Astrocyte (in vitro differentiated cells and primary cell): ENCODE measurements at places on chromosomes 16 and 17.

GRCh38 chr16:81036751-81037350 is 1.2 kb downstream of the ATMIN start:
- H3K4me3 ChIP-seq = peak overlapping the region; percentile 71
- peaks cover 10% of the 10 kb centered on the region for H3K4me1 ChIP-seq
- no peaks in the 10 kb centered on the region for H3K27me3 ChIP-seq
- H3K27ac ChIP-seq = peak overlapping the region; percentile 56
- no peak for DNase-seq

DNA sequence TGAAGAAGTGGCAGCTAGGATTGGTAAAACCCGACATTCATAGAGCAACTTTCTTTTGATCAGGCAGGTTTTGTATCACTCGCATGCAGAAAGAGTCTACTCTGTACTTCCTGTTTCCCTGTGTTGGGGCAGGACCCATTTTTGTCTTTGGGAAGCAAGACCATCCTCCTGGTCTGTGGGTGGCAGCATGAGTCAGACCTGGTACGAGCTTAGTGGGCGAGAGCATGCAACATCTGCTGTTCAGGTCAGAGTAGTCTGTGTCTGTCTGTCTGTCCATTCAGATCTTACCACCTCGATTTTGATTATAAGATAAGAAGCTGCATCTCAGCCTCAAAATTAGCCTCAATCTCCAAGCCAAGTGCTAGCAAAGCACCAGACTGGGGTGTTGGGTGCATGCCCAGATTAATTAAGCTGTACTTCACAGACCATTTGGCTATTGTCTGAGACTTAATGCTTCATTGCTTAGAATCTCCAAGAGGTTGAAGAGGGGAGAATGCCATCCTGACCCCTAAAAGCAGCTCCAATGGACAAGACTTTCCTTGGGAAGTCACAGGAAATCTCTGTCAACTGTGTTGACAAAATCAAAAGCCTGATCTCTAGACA is 110.9 kb downstream of the XYLT1 start:
- peak; percentile 71 for DNase-seq
- H3K4me1 ChIP-seq = peaks cover 46% of the 10 kb centered on the region
- no peaks in the 10 kb centered on the region for H3K27me3 ChIP-seq
- peak overlapping the region; percentile 26 for H3K27ac ChIP-seq

DNA sequence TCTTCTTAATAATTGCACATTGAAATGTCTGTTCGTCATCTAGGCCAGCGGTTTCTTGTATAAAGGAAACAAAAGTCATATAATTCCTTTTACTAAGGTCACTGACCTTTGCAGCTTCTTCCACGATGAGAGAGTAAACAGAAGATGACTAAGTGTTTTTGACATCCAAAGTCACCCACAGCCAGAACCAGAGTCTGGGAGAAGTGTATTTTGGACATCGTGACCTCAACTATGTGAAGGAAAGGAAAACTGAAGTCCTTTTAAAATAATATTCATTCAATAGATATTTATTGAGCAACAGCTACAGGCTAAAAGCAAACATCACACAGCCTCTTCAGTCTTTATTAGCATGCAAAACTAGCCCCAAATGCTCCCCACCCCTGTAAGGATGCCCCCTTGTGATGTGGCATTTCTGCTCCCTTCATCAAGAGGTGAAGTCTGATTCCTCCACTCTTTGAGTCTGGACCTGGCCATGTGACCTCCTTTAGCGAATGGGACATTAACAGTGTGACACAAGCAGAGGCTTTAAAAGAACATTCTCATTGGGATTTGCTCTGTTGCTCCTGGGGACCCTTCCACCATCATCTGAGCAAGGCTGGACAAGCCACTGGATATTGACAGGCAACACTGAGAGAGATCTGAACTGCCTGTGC is 8.1 kb upstream of the PMP22 start:
- peaks cover 4% of the 10 kb centered on the region for H3K27me3 ChIP-seq
- H3K36me3 ChIP-seq = no peaks in the 10 kb centered on the region
- H3K4me1 ChIP-seq = peaks cover 20% of the 10 kb centered on the region
- DNase-seq = peak; percentile 94
- H3K27ac ChIP-seq = peak overlapping the region; percentile 29

DNA sequence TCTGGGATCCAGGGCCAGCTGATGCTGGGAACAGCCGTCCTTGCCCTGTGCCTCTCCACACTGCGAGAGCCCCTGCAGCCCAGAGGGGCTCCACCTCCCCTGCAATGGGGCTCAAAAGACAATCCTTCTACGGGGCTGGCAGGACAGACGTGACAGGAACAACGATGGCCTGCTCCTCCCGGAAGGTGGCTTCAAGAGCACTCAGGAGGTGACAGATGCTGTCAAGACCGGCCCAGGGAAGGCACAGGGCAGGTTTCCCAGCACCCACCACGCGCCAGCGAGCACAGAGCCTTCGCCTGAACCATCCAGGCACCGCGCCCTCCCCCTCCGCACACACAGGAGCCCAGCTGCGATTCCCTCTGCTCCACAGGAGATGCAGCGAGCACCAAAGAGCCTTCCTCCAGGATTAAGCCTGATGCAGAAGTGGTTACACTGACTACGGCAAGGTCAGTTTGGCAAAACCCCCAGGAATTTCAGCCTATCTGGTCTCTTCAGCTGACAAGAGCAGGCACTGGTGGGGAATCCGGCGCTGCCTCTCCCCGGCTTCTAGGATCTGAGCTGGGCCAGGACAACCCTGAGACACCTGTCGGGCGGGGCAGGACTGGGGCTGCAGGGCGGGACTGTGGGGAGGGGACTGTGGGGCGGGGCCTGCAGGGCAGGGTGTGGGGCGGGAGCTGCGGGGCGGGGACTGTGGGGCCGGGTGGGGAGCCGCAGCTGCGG is 103.4 kb downstream of the ZNF778 start:
- no peaks in the 10 kb centered on the region for H3K27me3 ChIP-seq
- H3K4me3 ChIP-seq = peak overlapping the region; percentile 37
- H3K36me3 ChIP-seq = no peaks in the 10 kb centered on the region
- peaks cover 88% of the 10 kb centered on the region for H3K4me1 ChIP-seq
- DNase-seq = peak; percentile 69

DNA sequence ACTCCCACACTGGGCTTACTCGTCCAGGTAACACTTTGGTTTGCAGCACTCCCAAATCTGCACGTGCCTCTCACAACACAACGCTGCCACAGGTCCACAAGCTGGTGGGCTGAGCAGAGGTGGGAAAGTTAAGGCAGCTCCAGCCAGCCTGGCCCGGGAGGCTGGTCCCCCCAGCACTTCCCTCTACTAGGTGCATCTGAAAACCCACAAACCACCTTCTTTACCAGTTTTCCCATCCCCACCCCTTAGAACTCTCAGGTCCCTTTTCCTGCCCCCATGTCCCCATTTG is 1.4 kb upstream of the GAA start:
- H3K4me1 ChIP-seq = peaks cover 18% of the 10 kb centered on the region
- H3K36me3 ChIP-seq = no peaks in the 10 kb centered on the region
- DNase-seq = no peak
- H3K27ac ChIP-seq = no peak overlapping the region
- H3K27me3 ChIP-seq = no peaks in the 10 kb centered on the region

DNA sequence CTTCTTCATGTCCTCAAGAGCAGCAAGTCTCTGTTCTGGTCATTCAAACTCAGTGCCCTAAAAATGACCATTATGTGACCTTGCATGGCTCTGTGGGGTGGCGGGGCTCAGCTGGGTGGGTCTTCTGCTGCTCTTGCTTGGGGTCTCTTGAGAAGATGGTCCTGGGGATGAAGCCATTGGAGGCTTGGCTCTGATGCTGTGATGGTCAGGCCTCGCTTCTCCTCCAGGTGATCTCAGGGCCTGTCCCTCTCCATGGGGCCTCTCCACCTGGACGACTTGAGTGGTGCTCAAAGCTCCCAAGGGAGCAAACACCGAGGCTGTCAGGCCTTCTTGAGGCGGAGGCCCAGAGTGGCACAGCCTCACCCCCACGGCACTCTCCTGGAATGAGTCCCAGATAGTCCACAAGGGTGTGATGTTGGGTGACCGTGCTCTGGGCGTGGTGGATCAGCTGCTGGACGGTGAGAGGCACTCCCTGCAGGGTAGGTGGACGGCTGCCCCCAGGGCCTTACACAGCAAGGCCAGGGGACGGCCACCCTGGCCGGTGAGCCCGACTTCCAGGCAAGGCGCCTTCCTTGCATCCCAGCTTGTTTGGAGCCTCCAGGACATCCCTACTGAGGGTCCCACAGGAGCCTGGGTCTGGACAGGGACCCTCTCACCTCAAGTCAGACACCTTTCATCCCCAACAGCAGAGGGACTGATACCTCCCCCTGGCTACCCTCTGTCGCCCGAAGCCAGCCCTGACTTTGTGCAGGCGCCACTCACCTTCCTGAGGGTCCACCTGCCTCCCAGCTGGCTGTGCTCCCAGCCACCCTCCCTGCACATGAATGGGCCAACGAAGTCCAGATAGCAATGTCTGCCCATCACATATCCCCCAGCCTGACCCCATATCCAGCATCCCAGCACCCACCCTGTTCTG is 48.7 kb downstream of the USP22 start:
- H3K27me3 ChIP-seq = no peaks in the 10 kb centered on the region
- peaks cover 4% of the 10 kb centered on the region for H3K4me1 ChIP-seq
- no peak overlapping the region for H3K27ac ChIP-seq
- H3K36me3 ChIP-seq = no peaks in the 10 kb centered on the region
- no peak overlapping the region for H3K4me3 ChIP-seq
- no peak for DNase-seq

GRCh38 chr17:60773552-60773951 is 95.9 kb downstream of the BCAS3 start:
- no peaks in the 10 kb centered on the region for H3K36me3 ChIP-seq
- no peak overlapping the region for H3K4me3 ChIP-seq
- no peak overlapping the region for H3K27ac ChIP-seq
- no peaks in the 10 kb centered on the region for H3K27me3 ChIP-seq

DNA sequence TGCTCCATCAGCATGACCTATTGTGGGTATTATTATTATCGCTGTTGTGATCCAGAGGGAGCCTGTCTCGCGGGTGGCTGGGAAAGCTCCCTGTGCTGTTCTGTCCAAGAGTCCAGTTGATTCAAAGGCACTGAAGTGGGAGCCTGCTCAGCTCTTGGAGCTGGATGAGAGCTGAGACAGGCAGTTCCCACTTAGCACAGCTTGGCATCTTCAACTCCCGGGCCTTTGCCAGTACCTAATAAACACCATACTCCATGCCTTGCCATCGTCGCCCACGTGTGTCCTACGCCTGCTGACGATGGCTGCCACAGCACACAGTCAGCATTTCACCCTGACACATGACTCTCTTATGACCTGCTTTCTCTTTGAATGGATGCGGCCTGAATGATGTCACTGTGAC is 32.6 kb downstream of the RTN4RL1 start:
- no peaks in the 10 kb centered on the region for H3K36me3 ChIP-seq
- no peaks in the 10 kb centered on the region for H3K27me3 ChIP-seq
- peaks cover 17% of the 10 kb centered on the region for H3K4me1 ChIP-seq
- DNase-seq = no peak
- no peak overlapping the region for H3K4me3 ChIP-seq

GRCh38 chr16:85248857-85249256 is 136.6 kb upstream of the CIBAR2 start:
- H3K27me3 ChIP-seq = no peaks in the 10 kb centered on the region
- H3K4me3 ChIP-seq = no peak overlapping the region
- DNase-seq = no peak
- H3K36me3 ChIP-seq = no peaks in the 10 kb centered on the region

DNA sequence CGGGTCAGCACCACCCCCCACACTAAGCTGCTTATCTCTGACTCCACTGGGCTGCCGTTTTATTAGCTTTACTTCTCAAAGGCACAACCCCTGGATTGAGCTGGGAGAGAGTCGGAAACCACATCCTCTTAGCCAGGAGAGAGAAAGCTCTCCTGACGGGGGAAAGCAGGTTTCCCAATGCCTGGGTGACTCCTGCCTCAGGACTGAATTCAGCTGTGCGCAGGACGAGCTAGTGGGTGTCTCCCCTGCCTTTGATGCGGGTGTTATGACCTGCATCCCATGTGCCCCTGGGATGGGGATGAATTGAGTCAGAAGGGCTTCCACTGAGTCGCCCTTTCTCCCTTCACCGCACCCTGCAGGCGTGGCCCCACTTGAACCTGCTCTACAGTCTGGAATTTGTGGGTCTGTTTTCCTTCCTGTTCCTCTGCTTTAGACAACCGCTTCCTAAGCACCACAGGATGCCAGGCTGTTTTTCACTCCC is 819.2 kb upstream of the EEF2KMT start:
- H3K27ac ChIP-seq = no peak overlapping the region
- H3K36me3 ChIP-seq = no peaks in the 10 kb centered on the region
- no peak overlapping the region for H3K4me3 ChIP-seq
- peak; percentile 59 for DNase-seq

- DNase-seq = no peak
- no peaks in the 10 kb centered on the region for H3K27me3 ChIP-seq
- no peak overlapping the region for H3K27ac ChIP-seq
- peaks cover 1% of the 10 kb centered on the region for H3K36me3 ChIP-seq
- peaks cover 9% of the 10 kb centered on the region for H3K4me1 ChIP-seq
Measured at GRCh38 chr17:76106703-76107102, 3.1 kb upstream of the EXOC7 start.

DNA sequence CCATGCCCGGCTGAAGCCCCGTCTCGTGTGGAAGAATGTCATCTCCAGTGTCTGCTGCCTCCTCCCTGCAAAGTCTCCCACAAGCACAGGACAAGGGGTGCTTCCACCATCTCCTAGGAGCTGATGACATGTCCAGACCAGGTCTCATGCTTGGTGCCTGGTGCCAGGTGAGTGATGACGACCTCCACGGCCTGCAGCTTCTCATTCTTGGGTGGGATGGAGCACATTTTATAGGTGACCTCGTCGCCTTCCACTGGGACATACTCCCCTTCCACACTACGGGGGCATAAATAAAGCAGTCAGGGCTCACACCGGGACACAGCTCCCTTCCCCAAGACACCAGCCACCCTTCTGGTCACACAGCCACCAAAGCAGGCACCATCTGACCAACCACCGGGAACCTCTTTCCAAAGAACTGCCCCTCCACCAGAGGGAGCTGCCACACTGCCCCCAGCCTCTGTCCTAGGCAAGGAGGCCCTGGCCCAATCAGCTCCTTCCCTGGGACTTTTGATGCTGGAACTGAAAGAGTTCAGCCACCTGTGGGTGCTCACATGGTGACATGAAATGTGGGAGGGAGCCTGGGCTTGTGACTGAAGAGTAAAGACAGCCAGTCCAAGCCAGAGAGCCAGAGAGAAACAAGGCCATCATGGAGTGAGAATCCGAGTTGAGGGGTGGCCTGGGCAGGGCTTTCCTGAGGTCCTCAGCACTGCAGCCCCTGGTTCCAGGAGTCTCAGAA is 13.6 kb downstream of the CARHSP1 start:
- H3K27me3 ChIP-seq = no peaks in the 10 kb centered on the region
- peaks cover 30% of the 10 kb centered on the region for H3K36me3 ChIP-seq
- no peak overlapping the region for H3K4me3 ChIP-seq
- H3K27ac ChIP-seq = no peak overlapping the region
- H3K4me1 ChIP-seq = peaks cover 10% of the 10 kb centered on the region

DNA sequence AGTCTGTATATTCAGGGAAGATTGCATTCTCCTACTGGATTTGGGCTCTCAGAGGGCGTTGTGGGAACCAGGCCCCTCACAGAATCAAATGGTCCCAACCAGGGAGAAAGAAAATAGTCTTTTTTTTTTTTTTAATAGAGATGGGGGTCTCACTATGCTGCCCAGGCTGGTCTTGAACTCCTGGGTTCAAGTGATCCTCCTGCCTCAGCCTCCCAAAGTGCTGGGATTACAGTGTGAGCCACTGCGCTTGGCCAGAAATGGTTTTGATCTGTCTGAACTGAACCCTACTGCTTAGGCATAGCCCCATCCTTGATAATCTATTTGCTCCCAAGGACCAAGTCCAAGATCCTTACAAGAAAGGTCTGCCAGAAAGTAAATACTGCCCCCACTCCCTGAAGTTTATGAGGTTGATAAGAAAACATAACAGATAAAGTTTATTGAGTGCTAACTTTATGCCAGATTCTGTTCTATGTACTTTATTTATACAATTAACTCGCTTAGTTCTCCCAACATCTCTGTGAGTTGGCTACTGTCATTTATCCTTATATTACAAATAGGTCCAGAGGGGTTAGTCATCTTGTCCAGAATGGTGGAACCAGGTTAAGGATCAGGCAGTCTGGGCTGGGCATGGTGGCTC is 13.5 kb downstream of the G6PC1 start:
- no peak overlapping the region for H3K4me3 ChIP-seq
- H3K4me1 ChIP-seq = peaks cover 4% of the 10 kb centered on the region
- H3K27me3 ChIP-seq = peaks cover 14% of the 10 kb centered on the region
